ENCODE measurements at places on chromosomes 5 and 9.

DNA sequence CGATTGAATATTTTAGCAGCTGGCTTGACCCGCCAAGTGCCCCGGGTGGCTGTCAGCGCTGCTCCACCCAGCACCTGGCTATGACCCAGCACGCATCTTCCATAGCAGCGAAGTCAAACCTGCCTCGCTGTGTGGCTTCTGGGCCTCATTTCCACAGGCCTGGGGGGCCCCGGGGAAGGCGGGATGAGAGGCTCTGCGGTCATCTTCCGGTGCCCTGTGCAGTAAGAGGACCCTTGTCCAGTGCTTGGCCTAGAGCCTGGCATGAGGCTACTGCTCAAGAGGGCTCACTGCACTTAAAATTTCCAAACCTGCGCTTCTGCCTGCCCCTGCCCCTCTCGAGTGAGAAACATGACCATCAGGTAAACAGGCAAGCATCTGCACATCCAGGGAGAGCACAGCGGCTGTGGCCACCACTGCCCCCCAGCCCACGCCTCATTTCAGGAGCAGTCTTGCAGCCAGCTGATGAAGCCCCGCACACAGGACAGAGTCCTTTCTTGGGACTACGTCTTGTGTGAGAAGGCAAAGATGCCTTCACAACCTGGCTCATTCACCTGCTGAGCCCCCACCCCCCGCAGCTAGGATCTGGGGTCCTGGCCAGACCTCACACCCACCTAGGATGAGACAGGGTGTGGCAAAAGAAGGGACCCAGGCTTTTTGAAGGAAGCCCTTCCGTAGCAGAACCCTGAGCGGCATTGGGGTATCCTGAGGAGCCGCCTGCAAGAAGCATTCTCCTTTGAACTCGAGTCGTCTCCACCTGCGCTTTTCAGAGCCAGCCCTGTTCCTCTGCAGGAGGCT lies 69.5 kb upstream of the UNC5A start:
- no peak for DNase-seq

GRCh38 chr9:96075111-96075510 lies 199.6 kb downstream of the ERCC6L2 start:
- DNase-seq, result no peak

DNA sequence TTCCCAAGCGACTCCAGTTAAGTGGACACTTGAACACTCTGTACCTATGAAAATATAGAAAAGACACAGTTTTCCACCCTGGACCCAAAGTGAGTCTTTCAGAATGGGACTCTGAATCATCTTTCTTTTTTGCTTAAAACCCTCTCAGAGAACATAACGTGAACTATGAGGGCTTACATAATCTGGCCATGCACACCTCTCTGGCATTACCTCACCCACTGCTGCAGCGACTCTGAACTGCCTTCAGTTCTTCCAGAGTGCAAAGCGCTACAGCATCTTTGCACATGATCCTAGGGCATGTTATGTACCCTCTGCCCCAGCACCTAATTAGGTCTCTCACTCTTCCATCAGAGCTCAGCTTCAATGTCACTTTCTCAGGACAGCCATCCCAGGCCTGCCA lies 186.2 kb downstream of the RORB start:
- no peak for DNase-seq

- no peak for DNase-seq
These were observed 118.6 kb downstream of the VAV2 start for GRCh38 chr9:133873461-133873891.

DNA sequence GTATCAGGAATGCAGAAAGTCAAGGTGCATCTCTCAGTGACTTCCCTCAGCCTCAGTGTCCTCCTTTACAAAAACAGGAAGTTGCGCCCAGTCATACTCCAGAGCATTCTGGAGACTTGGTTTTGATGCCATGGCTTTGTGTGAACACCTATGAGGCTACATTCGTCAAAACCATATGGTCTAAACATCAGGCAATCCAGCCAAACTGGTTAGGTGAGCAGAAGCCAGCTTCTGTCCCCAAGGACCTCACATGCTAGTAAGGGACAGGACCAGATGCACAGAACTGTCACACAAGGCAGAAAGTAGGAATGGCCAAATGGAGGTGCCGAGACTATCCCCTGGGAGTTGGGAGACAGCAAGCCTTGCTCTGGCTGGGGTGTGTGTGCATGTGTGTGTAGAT lies 217.2 kb downstream of the MELK start:
- DNase-seq, result no peak

GRCh38 chr5:133873449-133873848 lies 95.0 kb downstream of the C5orf15 start:
- DNase-seq, result peak; percentile 33

GRCh38 chr5:157486861-157487260 lies 26.8 kb downstream of the NIPAL4 start:
- DNase-seq, result no peak

DNA sequence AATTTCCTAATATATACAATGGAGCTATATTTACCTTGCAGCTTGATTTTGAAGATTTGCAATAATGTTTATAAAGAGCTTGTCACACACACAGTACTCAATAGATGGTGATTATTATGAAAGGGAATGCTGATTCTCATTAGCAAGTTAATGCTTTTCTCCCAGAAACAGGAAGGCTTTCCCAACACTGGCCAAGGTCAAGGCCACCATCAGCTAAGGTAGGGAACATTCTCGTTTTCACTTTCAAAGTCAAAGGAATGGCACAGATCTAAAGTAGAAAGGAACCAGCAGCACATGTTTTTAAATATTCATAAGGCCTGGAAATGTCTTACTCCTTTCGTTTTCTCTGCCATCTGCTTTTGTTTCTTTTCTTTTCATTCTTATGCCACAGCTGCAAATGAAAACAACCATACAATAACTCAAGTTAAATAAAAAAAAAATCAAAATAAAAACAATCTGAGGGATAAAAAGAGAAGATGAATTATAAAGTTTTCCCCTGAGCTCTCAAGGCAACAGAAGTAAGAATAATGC lies 266.8 kb downstream of the CRB2 start:
- DNase-seq, result no peak

DNA sequence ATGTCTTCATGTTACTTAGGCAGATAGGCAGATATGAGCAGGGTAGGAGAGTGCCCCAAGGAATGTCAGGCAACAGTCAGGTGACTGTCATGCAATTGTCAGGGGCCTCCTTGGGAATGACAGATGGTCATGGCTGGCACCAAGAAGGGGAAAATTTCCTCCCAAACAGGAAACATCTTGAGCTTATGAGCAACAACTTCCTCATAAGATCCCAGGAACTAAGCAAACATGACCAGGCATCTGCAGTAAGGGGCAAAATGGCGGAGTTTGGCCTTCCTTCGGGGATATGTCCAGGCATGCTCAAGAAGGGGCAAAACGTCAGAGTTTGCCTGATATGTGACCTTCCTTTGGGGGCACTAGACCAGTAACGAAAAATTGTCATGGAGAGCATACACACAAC lies 591.8 kb downstream of the PDE4D start:
- no peak for DNase-seq

GRCh38 chr5:58640011-58640410 lies 57.1 kb downstream of the RAB3C start:
- DNase-seq, result no peak

GRCh38 chr9:8186560-8186959 lies 387.0 kb upstream of the DMAC1 start:
- DNase-seq, result no peak

- DNase-seq, result no peak
These were observed 21.7 kb downstream of the PHF2 start for GRCh38 chr9:93597871-93598646.

DNA sequence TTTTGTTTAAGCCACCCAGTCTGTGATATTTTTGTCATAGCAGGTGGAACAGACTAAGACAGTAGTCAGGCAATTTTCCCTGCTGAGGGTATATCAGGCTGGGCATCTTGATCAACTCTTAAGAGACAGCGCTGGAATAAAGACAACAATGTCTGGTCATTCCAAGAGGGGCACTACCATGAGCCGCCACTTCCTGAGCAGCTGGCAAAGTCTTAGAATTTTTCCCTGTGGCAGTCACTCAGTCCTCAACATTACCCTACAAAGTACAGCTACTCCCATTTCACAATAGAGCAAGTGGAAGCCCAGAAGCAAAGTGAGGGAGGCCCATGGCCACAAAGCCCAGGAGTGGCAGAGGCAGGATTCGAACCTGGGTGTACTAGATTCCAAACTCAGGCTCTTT lies 74.8 kb downstream of the SH3PXD2B start:
- DNase-seq, result no peak

GRCh38 chr9:129042016-129042415 lies 5.6 kb downstream of the MIGA2 start:
- DNase-seq, result no peak

DNA sequence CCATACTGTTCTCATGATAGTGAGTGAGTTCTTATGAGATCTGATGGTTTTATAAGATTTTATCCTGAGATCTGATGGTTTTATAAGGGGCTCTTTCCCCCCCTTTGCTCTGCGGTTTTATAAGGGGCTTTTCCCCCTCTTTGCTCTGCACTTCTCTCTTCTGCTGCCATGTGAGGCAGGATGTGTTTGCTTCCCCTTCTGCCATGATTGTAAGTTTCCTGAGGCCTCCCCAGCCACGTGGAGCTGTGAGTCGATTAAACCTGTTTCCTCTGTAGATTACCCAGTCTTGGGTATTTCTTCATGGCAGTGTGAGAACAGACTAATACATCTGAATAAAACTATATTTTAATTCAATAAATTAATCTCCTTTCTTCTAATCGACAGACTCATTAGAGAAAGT lies 64.9 kb upstream of the ZSWIM6 start:
- no peak for DNase-seq

GRCh38 chr5:54388409-54388808 lies 67.1 kb upstream of the HSPB3 start:
- DNase-seq, result peak; percentile 18

- peak; percentile 81 for DNase-seq
These were observed 13.7 kb upstream of the PRELID2 start for GRCh38 chr5:145848854-145849253.

GRCh38 chr9:76638001-76638400 lies 126.2 kb upstream of the PCA3 start:
- DNase-seq, result no peak

DNA sequence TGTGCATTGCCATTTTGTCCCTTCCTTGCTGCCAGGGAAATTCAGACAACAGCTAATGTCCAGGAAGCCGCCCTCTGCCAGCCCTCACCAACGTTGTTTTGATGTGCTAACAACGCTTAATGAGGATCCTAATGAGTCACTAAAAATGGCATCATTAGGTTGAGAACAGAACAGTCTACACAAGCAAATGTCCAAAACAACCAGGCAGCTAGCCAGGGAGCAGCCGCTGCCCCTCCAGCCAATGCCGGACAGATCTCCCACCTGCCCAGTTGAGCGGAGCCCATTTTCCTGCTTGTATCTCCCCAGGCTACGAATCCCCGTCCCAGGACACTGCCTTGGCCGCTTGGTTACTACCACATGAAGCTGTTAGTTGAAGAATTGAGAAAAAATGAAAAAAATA lies 40.4 kb upstream of the UNC5A start:
- DNase-seq, result no peak

GRCh38 chr9:90830977-90831376 lies 29.4 kb downstream of the SYK start:
- no peak for DNase-seq

- no peak for DNase-seq
These were observed 56.7 kb downstream of the GADD45G start for GRCh38 chr9:89661391-89661949.

- DNase-seq, result peak; percentile 61
These were observed 82.7 kb downstream of the HSD17B3 start for GRCh38 chr9:96219026-96219899.

DNA sequence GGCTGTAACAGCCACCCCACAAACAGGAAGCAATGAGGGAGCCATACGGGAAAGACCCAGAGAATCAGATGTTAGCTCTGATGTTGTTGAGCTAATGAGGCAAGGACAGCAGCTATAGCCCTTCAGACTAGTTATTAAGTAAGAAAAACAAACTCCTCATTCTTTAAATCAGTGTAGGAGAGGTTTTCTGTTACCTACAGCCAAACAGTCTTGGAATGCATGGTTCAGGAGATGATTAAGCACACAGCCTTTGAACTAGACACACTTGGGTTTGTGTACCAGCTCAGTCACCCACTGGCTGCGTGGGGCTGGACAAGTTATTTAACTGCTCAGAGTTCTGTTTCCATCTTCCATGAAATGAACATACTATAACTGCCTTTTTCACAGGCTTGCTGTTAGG lies 68.1 kb downstream of the SPOCK1 start:
- DNase-seq, result no peak

- no peak for DNase-seq
These were observed 13.2 kb upstream of the ARHGEF28 start for GRCh38 chr5:73612799-73613198.

DNA sequence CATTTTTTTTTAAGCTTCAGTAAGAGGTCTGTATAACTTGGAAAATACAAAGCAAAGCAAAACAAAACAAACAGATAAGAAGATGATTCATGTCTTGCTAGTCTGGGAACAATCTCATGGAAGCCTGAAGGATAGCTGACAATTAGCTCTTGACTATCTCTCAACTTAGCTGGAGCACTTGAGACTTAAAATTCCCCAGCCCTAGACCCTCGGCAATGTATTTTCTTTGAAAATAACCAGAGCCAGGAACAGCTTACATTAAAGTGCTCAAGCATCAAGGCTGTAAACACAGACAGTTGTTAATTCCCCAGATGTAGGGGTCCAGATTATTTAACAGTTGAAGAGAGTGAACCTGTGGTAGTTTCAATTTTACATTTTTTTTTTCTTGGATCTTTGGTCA lies 82.9 kb downstream of the TMEM252 start:
- DNase-seq, result no peak

DNA sequence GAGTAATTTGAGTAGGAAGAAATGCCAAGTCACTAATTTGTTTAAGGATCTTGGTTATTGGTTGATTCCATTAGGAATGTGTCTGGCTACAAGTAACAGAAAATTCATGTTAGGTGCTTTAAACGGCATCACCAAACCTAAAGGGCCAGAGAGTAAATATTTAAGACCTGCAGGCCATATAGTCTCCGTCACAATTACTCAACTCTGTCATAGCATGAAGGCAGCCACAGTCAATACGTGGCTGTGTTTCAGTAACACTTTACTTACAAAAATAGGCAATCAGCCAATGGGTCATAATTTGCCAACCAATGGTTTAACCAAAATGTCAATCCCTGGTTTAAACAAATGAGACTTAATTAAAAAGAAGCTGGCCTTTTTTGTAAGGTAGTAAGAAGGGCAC lies 98.5 kb downstream of the ARL15 start:
- no peak for DNase-seq

DNA sequence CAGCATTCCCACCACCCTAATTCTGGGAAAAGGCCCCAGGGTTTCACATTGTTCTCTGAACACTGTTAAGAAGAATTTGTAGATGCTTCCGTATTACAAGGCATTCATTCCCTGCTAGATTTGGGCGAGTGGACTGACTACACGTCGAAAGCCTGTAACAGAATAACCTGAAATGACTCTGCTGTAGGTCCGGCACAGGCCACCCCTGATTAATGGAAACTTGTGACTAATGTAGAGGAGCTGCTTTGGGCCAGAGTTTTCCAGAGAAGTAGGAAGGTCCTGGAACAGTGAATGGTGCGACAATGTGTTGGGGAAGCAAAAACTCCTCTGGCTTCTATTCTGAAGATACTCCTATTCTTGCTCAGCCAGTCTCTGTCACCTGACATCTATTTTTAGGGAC lies 87.6 kb downstream of the NR3C1 start:
- peak; percentile 48 for DNase-seq
